ENCODE measurements at places on chromosomes 1 and 21. TPM values are rescaled to one million over a fixed set of nuclear protein-coding genes. Genes with fewer than 3 reads are reported as not detected.

Gene OR2T11
- total RNA-seq, result not detected

Gene TTC34
- total RNA-seq, result 1.3 TPM

Gene SPATA21
- total RNA-seq, result not detected

Gene ERRFI1
- 3.6 TPM for total RNA-seq

Gene IQGAP3
- not detected for total RNA-seq

Gene CFAP107
- not detected for total RNA-seq

Gene PTCH2
- total RNA-seq, result 1.2 TPM

Gene SCNM1
- 35.2 TPM for total RNA-seq

Gene SIM2
- not detected for total RNA-seq

Gene OR2G6
- not detected for total RNA-seq

Gene PLEKHN1
- total RNA-seq, result 0.69 TPM

Gene KLHL12
- 18.6 TPM for total RNA-seq

Gene DNAJC11
- total RNA-seq, result 20.6 TPM

Gene UMODL1
- 0.49 TPM for total RNA-seq

Gene C1orf210
- total RNA-seq, result not detected

Gene PDC
- not detected for total RNA-seq

Gene SPRR2E
- total RNA-seq, result not detected

Gene KRTAP22-1
- total RNA-seq, result not detected

Gene TNFRSF25
- total RNA-seq, result 220 TPM

Gene BGLAP
- total RNA-seq, result 1.9 TPM

Gene CSMD2
- not detected for total RNA-seq

Gene GBP1
- 15.5 TPM for total RNA-seq

Gene LCE1E
- not detected for total RNA-seq

Gene MRPL24
- total RNA-seq, result 11.9 TPM

Gene MYBPH
- not detected for total RNA-seq

Gene CASQ2
- total RNA-seq, result not detected

Gene OR2L8
- total RNA-seq, result 0.55 TPM

Gene TDRD10
- not detected for total RNA-seq

Gene DDX59
- total RNA-seq, result 27.6 TPM

Gene HSD3B2
- not detected for total RNA-seq

Gene LPAR3
- total RNA-seq, result 0.25 TPM

Gene KIF17
- not detected for total RNA-seq

Gene MEX3A
- total RNA-seq, result 0.27 TPM

Gene GBP5
- total RNA-seq, result 51.4 TPM

Gene SYT6
- total RNA-seq, result not detected

Gene AQP10
- not detected for total RNA-seq

Gene GPATCH2
- total RNA-seq, result 9.2 TPM

Gene SH2D1B
- total RNA-seq, result not detected

Gene IGSF21
- not detected for total RNA-seq

Gene IL10
- 0.27 TPM for total RNA-seq

Gene HSF2BP
- total RNA-seq, result 0.93 TPM

Gene HUNK
- not detected for total RNA-seq

Gene GCSAML
- total RNA-seq, result not detected

Gene ARHGEF11
- 13.7 TPM for total RNA-seq

Gene SHCBP1L
- total RNA-seq, result not detected

Gene FLG
- total RNA-seq, result not detected

Gene BRWD1
- 84.7 TPM for total RNA-seq

Gene RGS2
- total RNA-seq, result 142 TPM

Gene CRYAA
- total RNA-seq, result not detected

Gene THEM5
- not detected for total RNA-seq

Gene BCAN
- not detected for total RNA-seq
